NCI-H1417 treated with DMSO at 0.1 percent for 48 hours (cell line): ENCODE measurements at places on chromosomes 5 and 9.

DNA sequence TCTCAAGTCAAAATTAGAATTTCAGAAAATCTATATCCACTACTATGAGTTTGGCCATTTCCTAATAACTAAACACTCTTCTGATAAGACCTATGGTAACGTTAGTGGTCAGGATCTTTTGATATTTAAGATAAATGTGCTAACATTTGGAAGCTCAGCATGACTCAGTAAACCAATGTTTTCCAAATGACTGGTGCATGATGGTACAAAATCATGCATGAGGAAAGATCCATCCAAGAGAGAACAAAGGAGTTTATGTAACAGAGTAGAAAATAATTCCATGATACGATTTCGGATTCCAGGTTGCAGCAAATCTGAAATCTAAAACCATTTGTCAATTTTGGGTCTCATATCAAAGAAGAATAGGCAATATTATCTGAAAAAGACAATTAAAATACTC, 279.2 kb downstream of the NSG2 start:
- DNase-seq, result no peak

DNA sequence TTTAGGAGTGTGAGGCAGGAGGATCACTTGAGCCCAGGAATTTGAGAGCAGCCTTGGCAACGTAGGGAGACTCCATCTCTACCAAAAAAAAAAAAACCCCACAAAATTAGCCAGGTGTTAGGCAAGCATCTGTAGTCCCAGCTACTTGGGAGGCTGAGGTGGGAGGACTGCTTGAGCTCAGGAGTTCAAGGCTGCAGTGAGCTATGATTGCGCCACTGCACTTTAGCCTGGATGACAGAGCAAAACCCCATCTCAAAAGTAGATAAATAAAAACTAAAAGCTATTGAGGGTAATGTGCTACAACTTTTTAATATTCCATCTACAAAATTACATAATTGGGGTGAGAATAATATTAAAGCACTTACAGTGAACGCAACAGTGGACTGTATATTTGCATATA, 5.9 kb downstream of the BDP1 start:
- DNase-seq, result no peak

- no peak for DNase-seq
Measured at GRCh38 chr5:72790186-72790585, 26.3 kb upstream of the TNPO1 start.

GRCh38 chr5:96327722-96328121, 105.3 kb downstream of the PCSK1 start:
- DNase-seq, result no peak

GRCh38 chr5:158777647-158778350, 321.9 kb downstream of the EBF1 start:
- no peak for DNase-seq

DNA sequence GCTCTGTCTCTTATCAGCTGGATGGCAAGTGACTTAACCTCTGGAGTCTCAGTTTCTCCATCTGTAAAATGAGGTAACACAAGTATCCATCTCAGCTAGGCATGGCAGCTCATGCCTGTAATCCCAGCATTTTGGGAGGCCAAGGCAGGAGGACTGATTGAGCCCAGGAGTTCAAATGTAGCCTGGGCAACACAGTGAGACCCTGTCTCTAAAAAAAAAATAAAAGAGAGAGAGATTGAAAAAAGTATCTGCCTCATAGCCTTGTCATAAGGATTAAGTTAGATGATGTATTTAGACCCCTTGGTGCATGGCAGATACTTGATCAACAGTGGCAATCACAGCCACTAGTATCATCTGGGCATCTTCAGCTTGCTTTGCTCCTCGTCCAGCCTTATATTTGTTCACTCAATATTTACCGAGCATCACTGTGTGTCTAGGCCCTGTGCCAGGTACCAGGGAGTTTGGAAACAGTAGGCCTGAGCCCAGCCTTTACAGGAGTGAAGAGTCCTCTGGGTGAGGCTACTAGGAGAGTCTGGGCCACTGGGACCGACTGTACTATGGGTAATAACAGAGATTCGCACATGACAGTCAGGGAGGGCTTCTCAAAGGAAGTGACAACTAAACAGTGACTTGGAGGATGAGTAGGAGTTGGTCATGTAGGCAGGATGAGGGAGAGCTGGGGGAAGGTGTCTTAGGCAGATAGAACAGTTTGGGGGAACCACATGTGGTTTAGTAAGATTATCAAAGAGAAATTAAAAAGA, 34.2 kb downstream of the CORO2A start:
- DNase-seq, result no peak

- no peak for DNase-seq
Measured at GRCh38 chr9:38415856-38416255, 8.4 kb downstream of the IGFBPL1 start.

DNA sequence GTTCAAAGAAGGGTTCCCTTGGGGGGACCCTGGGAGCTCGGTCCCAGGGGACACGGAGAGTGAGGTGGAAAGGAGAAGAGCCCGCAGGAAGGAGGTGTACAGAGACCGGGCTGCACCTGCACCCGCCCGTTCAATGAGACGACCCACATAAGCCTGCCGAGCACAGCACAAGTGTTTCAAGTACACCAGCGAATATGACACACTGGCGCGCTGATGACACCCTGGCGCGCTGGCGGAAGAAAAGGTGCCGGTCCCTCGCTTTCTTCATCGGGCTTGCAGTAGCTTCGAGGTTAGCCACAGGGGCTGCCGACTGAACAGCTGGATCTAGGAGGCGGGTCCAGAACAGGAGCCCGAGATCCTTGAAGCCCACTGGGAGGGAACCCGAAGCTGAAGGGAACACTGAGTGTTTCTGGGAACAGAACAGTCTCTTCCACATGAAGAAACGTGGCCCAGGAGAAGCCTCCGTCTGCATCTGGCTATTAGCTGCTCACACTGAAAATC, 1.4 kb downstream of the TBC1D9B start:
- DNase-seq, result no peak

DNA sequence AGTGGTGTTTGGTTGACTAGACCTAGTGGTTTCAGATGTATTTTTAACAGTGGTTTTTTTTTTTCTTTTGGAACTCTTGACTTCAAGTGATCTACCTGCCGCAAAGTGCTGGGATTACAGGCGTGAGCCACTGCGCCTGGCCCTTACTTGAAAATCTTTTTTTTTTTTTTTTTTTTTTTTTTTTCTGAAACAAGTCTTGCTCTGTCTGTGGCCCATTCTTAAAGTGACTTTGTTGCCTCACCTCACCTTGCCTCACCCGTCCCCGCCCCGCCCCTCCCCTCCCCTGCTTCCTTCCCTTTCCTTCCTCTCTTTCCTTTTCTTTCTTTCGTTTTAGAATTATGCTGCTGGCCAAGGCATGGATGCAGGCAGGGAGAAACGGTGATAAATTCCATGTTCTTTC, 26.0 kb downstream of the GPBP1 start:
- no peak for DNase-seq

- no peak for DNase-seq
Measured at GRCh38 chr9:104091708-104092107, 2.4 kb upstream of the SMC2 start.
